ENCODE measurements at places on chromosomes 13 and 19.

GRCh38 chr19:17450264-17451075, 2.0 kb upstream of the TMEM221 start:
- DNase-seq = no peak

DNA sequence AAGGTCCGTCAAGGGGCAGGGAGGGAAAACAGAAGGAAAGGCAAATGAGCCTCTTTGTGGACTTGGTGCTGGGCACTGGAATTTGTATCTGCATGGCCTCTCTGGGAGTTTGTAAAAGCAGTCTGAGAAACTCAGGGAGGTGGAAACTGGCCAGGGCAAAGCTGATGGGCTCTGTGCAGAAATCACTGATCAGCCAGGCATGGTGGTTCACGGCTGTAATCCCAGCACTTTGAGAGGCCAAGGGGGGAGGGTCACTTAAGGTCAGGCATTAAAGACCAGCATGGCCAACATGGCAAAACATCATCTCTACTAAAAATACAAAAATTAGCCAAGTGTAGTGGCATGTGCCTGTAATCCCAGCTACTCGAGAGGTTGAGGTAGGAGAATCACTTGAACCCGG, 369.9 kb upstream of the ZNF507 start:
- no peak for DNase-seq

- no peak for DNase-seq
Observed at GRCh38 chr13:70964124-70964523, 855.9 kb upstream of the KLHL1 start.

DNA sequence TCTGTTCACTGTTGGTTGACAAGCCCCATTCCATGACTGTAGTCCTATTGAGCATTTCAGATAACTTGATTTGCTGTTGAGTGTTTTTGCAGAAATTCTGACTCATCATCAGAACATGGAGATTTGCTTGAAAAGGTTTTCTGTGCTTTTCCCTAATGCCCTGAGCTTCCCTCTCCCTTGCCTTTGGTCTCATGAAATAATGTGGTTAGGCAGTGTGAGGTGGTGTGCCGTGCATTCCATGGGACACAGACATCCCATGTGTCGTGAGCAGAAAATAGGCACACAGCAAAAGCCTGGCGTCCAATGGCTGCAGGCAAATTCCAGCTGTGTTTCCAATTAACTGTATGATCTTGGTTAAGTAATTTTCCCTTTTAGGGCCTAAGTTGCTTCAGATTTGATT, 197.4 kb downstream of the DLEU7 start:
- no peak for DNase-seq

- no peak for DNase-seq
Observed at GRCh38 chr19:42010245-42011126, 16.5 kb upstream of the ATP1A3 start.

GRCh38 chr19:6674868-6675305, 4.9 kb upstream of the TNFSF14 start:
- peak; percentile 54 for DNase-seq

DNA sequence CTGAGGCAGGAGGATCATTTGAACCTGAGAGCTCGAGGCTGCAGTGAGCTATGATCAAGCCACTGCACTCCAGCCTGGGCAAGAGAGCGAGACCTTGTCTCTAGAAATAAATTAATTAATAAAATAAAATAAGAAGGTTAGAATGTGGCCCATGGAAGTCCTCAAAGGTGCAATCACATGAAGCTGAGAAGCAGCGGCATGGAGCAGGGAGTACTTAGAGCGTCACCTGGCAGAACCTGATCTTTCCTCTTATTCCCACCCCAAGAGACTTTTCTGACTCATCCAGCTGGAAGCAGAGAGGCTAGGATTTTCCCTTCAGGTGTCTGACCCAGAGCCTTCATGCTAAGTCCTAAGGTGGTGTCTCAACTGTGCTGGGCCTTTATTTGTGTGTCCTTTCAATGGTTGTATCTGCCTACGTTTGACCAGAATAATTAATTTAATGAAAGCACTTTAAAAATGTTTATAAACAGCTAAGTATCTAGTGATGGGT, 8.9 kb upstream of the MRPS31 start:
- no peak for DNase-seq

DNA sequence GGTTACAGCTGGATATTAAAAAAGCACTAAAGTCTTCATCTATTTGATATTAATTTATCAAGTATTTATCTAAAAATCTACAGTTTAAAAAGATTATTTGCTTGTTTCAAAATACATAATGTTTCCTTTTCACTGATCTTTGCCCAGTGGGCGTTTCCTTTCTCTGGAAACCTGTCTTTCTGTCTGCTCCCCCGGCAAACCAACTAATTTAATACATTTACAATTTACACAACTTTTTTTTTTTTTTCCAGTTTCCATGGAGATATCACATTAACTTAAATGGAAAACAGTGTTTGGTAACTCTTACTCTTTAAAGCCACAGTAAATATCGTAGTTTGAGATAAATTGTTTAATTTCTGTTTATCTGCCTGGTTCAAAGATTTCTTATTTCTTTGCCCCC, 5.3 kb downstream of the GPC6 start:
- DNase-seq = no peak

DNA sequence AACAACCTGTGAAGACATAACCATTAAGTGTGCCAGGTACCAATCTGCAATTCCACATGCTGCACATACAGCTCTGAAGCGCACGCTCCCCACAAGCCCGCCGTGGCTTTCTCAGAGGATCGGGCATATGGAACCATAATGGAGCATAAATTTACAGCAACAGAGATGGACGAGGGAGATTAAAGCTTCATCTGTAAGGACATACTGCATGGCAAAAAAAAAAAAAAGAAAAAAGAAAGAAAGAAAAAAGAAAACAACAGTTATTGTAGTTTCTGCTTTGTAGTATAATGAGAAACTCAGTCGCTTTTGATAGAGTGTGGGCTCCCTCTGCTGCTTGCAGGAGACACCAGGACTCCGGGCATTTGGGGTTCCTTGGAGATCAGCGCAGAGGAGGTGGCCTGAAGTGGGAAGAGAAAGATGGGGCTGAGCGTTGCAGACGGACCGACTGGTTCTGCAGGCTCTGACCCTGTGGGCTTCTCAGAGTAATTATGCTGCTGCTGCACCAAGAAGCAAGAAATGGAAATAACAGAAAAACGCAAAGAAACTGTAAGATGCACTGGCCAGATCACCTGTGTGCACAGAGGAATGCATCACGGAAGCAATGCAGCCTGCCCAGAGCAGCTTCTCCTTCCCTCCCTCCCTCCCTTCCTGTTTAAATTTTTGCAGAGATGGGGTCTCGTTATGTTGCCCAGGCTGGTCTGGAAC, 10.8 kb upstream of the PDCD5 start:
- no peak for DNase-seq

DNA sequence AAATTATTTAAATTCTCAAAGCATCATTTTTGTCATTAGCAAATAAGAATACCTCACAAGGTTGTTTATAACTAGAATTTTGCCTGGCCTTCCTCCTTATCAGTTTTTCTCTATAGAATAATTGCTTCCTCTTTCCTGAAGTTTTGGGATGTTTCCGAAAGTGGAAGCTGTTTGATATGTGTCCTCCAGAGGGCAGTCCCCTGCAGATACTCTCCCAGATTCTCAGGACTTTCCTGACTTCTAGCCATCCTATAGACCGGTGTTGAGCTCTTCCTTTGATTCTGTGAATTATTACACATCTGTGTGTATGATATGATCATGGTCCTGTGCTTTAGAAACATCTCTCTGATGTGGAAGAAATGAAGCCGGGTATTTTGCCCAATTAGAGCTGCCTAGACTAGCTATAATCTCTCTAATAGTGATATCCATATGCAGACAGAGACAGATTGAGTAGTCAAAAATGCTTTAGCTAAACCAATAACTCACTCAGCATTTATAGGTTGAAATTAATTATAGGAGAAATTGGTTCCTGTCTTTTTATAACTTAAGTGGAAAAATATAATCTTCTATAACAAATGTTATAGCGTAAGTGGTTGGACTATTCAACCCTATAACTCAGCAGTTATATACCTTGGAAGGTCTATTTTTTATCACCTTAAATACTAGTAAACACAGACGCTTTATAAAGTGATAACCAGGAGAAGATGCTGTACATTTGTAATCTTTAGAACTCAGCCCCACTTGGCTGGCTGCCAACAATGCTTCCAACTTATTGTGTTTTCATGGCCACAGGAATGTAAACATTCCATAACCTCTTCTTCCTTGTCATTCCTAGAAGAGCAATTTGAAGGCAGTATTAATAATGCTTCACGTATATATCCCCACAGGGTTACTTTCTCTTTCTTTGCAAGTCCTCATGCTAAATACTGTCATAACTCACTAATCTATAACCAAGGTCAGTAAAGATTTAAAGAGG, 201.0 kb upstream of the RXFP2 start:
- DNase-seq = no peak

GRCh38 chr13:23159205-23159759, 21.5 kb upstream of the SGCG start:
- DNase-seq = no peak

- DNase-seq = no peak
Observed at GRCh38 chr19:4320419-4320818, 16.0 kb downstream of the FSD1 start.

- DNase-seq = no peak
Observed at GRCh38 chr19:45475537-45476291, 7.9 kb downstream of the FOSB start.

GRCh38 chr13:60311527-60311926, 85.5 kb upstream of the TDRD3 start:
- no peak for DNase-seq

- DNase-seq = no peak
Observed at GRCh38 chr19:18895038-18895823, 727 bp downstream of the CERS1 start.

- DNase-seq = no peak
Observed at GRCh38 chr13:40391788-40392187, 274.7 kb downstream of the FOXO1 start.

DNA sequence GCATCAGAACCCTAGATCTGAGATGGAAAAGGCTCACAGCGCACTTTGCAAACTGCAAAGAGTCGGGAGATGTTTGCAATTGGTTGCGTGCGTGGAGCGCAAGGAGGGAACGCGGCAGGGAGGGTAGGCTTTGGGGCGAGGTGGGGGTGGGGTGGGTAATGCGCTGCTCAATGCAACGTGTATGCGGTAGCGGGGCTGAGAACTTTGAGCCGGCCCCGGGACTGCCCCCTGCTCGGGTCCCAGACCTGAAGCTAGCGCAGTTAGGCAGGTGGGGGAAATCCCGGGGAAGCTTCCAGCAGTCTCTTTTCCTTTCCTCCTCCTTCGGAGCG, 971 bp downstream of the FOSB start:
- DNase-seq = no peak

GRCh38 chr13:98083507-98083906, 59.4 kb upstream of the FARP1 start:
- DNase-seq = no peak

DNA sequence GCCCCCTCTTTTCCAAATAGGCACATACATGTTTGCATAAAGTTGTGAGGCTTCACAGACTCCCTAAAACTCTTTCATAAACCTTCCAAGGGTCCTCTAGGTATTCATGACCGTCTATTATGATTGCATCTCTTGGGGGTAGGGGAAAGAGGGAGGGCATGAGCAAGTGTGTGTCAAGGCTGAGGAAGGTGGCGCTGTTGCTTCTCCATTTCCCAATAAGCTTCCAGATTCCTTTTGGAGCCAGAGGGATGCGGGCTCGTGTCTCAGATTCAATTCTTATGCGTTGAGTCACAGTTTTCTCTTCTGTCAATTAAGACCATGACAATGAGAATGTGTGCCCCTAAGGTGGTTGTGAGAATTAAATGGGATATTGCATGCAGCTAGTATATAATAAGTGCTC, 51.0 kb upstream of the CYP2A7 start:
- DNase-seq = no peak

DNA sequence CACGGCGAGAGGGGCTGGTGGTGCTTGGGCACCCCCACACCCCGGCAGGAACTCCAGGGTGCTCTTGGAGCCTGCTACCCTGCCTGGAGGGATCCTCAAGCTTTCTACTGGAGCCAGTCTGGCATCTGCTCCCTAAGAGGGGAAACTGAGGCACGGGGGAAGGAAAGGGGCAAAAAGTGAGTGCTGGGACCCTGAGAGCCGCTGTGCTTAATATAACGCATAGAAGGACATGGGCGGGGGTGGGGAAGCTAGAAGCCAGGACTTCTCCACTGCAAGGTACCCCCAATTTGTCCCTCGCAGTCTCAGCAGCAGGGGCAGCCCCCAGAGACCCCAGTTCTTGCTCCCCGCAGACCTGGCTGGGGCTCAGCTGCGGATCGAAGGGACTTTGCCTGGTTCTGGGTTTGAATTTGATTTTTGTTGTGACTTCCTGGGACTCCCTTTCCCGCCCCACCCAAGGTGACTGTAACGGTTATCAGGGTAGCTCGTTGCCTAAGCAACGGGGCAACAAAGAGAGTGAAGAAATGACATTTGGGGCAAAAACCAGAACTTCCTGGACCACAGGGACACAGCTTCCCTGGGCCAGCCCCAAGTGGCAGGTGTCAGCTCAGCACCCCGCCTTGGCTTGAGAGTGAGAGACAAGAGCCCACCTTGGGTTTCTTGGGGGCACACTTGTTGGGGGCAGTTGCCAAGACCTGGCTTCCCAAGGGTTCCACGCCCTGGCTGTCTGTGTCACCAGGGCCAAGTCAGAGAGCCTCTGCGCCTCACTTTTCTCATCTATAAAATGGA, 638 bp downstream of the ADGRE5 start:
- DNase-seq = peak; percentile 46

DNA sequence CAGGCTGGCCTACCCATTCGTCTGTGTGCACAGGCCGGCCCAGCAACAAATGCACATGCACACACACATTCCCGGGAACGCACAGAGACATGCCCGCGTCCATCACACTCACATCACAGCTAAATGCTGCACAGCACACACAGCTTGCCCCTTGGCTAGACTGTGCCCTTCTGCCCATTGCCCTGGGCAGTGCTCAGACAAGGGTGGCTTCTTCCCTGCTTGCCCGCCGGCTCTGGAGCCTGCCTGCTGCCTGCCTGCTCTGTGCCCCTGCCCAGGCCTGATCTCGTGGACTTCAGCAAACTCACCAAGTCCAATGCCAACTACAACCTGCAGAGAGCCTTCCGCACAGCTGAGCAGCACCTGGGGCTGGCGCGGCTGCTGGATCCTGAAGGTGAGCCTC, 30.4 kb downstream of the SPTBN4 start:
- no peak for DNase-seq

GRCh38 chr19:39144290-39145071, 18.9 kb downstream of the PAK4 start:
- no peak for DNase-seq

DNA sequence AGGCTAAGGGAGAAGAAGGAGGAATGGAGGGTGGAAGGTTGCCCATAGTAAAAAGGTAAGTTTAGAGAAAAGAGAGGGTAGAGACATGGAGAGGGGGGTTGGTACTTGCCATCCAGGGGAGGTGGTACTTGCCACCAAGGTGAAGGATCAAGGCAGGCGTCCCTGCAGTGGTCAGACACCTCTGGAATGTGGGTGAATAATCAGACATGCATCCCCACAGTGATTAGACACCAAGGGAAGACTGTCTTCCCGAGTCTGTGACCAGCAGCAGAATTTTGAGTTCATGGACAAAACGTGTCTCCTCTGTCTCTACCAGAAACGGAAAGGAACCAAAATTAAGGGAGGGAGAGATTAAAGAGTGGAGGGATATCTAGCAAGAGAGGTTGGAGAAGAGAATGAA, 27.1 kb upstream of the IGFL1 start:
- DNase-seq = no peak
